Right atrium auricular region (tissue), 2 donors: ENCODE measurements at places on chromosomes 7 and 10. TPM values are rescaled to one million over a fixed set of nuclear protein-coding genes. Genes with fewer than 3 reads are reported as not detected.

CD36 gene
- 1,029 TPM for total RNA-seq

ZNF467 gene
- 11.0 TPM for total RNA-seq

- H3K27me3 ChIP-seq, result no peaks in the 10 kb centered on the region
- no peaks in the 10 kb centered on the region for H3K36me3 ChIP-seq
- no peak for DNase-seq
- no peak overlapping the region for H3K27ac ChIP-seq
- no peaks in the 10 kb centered on the region for H3K4me1 ChIP-seq
Observed at GRCh38 chr7:110065121-110065520, 1025.8 kb upstream of the LRRN3 start.

RPP30 gene
- 24.6 TPM for total RNA-seq

CYP3A7 gene
- 0.82 TPM for total RNA-seq

DNA sequence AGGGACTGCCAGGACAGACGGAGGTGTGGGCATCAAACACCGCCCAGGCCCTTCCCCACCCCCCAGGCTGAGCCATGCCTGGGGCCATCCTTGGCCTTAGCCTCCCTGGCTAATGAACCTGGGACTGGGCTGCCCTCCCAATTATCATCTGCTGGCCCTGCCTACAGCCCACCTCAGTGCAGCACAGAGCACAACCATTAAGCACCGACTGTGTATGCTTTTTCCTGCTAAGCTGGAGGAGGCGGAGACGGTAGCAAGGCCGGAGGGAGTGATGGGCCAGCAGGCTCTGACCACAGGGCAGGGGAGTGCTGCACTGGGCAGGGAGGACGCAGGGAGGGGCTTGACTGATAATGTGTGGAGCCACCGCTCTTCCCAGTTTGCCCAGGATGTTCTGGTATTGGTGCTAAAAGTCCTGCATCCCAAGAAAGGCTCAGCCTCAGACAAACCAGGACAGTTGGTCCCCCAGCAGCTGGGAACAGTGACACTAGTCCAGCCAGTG lies 72.0 kb downstream of the C10orf143 start:
- no peak overlapping the region for H3K27ac ChIP-seq
- H3K27me3 ChIP-seq, result no peaks in the 10 kb centered on the region

- peak; percentile 69 for DNase-seq
- peak overlapping the region; percentile 52 for H3K4me3 ChIP-seq
- peak overlapping the region; percentile 44 for H3K27ac ChIP-seq
Observed at GRCh38 chr7:129825209-129825970, 127.4 kb downstream of the UBE2H start.

DNA sequence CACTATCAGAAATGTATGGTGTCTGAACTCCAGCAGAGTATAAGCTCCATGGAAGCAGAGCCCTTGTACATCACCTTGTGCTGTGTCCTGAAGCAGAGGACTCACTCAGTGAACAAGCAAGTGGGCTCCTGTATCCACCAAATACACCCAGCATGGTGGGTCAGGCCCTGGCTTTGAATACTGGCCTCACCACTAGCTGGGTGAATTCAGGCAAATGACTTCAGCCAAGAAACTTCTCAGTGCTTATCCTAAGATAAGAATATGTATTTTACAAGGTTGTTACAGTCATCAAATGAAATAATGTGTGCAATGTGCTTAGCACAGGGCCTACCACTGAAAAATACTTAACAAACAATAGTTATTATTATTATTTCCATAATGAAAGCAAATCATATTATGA lies 62.6 kb downstream of the CALD1 start:
- peaks cover 42% of the 10 kb centered on the region for H3K36me3 ChIP-seq
- no peak overlapping the region for H3K4me3 ChIP-seq
- no peak for DNase-seq
- no peaks in the 10 kb centered on the region for H3K27me3 ChIP-seq
- peaks cover 59% of the 10 kb centered on the region for H3K4me1 ChIP-seq

- H3K27ac ChIP-seq, result no peak overlapping the region
- peaks cover 6% of the 10 kb centered on the region for H3K4me1 ChIP-seq
- DNase-seq, result no peak
- no peaks in the 10 kb centered on the region for H3K27me3 ChIP-seq
- no peaks in the 10 kb centered on the region for H3K36me3 ChIP-seq
Observed at GRCh38 chr10:11563936-11564335, 47.5 kb downstream of the USP6NL start.

DNA sequence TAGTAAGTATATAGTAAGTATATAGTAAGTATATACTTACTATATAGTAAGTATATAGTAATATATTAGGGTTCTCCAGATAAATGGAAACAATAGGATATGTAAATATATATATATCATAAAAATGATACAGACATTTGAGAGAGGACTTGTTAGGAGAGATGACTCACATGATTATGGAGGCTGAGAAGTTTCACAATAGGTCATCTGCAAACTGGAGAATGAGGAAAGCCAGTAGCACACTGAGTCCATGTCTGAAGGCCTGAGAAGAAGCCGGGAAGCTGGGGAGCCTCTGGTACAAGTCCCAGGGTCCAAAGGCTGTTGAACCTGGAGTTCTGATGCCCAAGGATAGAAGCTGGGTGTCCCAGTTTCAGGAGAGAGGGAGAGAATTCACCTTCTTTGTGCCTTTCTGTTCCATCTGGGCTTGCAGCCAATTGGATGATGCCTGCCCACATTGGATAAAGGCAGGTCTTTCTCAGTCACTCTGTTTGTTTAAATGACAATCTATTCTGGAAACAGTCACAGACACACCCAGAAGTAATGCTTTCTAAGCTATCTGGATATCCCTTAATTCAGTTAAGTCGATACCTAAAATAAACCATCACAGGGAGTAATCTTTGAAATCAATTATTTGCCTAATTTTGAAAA lies 205.5 kb upstream of the CDC14C start:
- H3K4me1 ChIP-seq, result no peaks in the 10 kb centered on the region
- H3K36me3 ChIP-seq, result no peaks in the 10 kb centered on the region
- no peaks in the 10 kb centered on the region for H3K27me3 ChIP-seq
- H3K27ac ChIP-seq, result no peak overlapping the region
- no peak for DNase-seq

- H3K36me3 ChIP-seq, result peaks cover 13% of the 10 kb centered on the region
- H3K27ac ChIP-seq, result peak overlapping the region; percentile 55
- H3K4me1 ChIP-seq, result no peaks in the 10 kb centered on the region
Observed at GRCh38 chr7:2787251-2787951, 56.7 kb downstream of the GNA12 start.

DNA sequence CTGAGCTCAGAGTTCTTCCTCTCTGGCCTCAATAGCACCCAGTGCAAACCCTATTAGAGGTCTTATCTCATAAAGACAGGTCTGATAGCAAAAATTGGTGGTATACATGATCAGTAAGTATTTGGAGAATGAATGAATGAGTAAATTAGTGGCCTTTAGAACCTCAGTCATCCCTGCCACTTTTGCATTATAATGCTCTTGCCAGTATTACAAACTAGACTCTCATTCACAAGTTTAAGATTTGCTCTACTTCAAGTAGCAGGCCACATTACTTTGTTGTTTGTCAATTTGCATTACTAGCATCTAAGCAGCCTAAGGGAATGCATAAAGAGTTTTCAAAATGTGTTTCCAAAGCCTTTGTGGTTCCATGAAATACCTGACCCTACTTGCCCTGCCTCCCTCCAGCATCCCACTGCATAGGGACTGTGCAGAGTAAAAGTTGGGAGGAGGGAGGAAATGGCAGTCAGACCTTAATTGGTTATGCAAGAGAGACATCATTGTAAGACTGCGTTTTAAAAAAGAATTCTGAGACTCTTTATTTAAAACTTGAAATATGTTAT lies 21.3 kb downstream of the TSPAN12 start:
- no peak overlapping the region for H3K4me3 ChIP-seq
- H3K27me3 ChIP-seq, result no peaks in the 10 kb centered on the region
- no peaks in the 10 kb centered on the region for H3K4me1 ChIP-seq

GRCh38 chr7:179209-179681 lies 13.1 kb upstream of the FAM20C start:
- no peak for DNase-seq
- peaks cover 12% of the 10 kb centered on the region for H3K4me1 ChIP-seq
- no peak overlapping the region for H3K27ac ChIP-seq
- H3K36me3 ChIP-seq, result no peaks in the 10 kb centered on the region
- H3K4me3 ChIP-seq, result no peak overlapping the region

GRCh38 chr7:22712999-22713398 lies 14.0 kb upstream of the IL6 start:
- H3K4me3 ChIP-seq, result no peak overlapping the region
- peaks cover 7% of the 10 kb centered on the region for H3K4me1 ChIP-seq
- DNase-seq, result no peak
- H3K27ac ChIP-seq, result peak overlapping the region; percentile 14
- H3K36me3 ChIP-seq, result no peaks in the 10 kb centered on the region

DNA sequence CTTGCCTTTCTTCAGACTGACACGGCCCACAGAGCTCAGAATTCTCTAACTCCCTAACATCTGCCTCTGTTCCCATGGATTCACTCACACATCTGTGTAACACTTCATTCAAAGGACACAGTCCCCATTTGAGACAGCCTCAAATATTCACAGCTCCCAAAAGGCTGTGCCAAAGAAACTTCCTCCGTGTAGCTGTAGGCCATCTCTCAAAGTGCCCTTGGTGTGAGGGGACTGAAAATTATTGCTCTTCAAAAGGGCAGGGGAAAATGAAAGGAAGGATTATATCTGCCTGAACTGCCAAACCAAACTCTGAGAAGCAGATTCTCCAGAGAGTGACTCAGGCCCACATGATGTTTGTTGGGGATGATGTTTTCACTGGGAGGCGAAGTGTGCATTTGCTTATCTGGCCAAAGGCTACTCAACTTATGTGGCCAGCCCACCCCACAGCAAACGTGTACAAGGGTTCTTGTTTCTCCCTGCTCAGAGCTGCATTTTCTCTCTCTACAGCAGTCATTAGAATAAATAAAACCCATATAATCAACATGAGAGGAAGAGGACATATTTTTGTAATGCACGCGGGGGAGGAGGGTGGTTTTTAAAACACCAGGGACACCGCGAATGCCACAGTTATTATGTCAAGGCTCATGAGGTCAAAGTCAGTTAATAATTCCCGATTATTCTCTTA lies 302.4 kb upstream of the NFE2L3 start:
- peaks cover 8% of the 10 kb centered on the region for H3K27me3 ChIP-seq
- H3K36me3 ChIP-seq, result no peaks in the 10 kb centered on the region

DNA sequence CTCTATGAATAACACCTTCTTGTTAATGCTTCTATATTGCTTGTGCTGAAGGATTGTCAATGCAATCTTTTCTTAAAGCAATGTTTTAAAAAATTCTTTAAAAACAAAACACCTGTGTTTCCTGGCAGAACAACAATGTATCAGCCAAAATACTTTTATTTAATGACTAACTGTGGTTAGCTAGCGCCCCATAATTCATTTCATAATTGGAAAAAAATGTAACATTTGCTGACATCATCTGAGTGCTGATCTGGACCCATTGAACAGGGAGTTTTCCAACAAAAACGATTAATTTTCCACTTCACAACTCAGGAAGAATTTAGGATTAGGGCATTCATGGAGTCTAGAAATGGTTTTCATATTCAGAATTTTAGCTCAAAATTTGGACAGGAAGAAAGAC lies 137.6 kb upstream of the CDK6 start:
- no peak for DNase-seq
- no peaks in the 10 kb centered on the region for H3K36me3 ChIP-seq
- no peaks in the 10 kb centered on the region for H3K4me1 ChIP-seq
- H3K27ac ChIP-seq, result no peak overlapping the region

DNA sequence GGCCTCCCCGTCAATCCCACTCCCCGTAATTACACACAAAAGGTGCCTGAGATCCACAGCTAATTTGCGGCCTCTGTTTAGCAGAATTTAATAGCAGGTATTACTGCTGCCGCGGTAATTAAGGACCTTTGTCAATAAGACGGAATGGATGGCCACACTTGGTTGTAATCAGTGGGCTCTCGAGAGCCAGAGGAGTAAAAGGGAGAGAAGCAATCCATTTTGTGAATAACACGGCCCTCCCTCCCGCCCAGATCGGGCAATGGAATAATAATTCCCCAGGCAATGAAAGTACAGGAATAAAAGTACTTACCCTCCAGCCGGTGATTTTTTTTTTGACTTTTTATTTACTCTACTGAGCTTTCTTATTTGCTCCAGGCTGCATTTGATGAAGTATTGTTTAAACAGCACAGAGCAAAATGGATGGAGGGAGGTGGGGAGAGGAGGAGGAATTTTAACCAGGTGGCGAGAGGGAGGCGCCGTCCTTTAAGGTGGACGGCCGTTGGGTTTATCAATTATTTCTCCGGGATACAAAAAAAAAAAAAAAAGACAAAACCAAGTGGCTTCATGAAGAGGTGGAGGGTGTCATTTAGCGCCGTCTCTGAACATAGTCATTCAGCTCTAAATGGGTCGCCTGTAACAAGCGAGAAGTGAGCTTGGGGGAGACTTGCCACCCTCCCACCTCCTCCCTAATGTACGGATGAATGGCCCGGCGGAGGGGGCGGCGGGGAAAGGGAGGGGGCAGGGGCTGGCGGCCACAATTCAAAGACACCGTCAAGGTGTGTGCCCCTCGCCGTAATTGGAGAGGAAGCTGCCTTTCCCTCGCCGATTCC lies 120.3 kb downstream of the BUB3 start:
- H3K27ac ChIP-seq, result no peak overlapping the region
- no peaks in the 10 kb centered on the region for H3K27me3 ChIP-seq
- no peaks in the 10 kb centered on the region for H3K36me3 ChIP-seq
- H3K4me3 ChIP-seq, result no peak overlapping the region
- no peak for DNase-seq
- no peaks in the 10 kb centered on the region for H3K4me1 ChIP-seq

ASCC1 gene
- 37.0 TPM for total RNA-seq

GRCh38 chr7:15204421-15204820 lies 301.9 kb upstream of the DGKB start:
- no peak for DNase-seq
- H3K36me3 ChIP-seq, result no peaks in the 10 kb centered on the region
- H3K27ac ChIP-seq, result no peak overlapping the region
- H3K27me3 ChIP-seq, result no peaks in the 10 kb centered on the region
- no peaks in the 10 kb centered on the region for H3K4me1 ChIP-seq

GRCh38 chr10:14195433-14195832 lies 135.3 kb downstream of the FRMD4A start:
- no peaks in the 10 kb centered on the region for H3K4me1 ChIP-seq
- no peaks in the 10 kb centered on the region for H3K27me3 ChIP-seq
- no peak overlapping the region for H3K4me3 ChIP-seq
- no peak for DNase-seq
- H3K27ac ChIP-seq, result no peak overlapping the region

GRM3 gene
- total RNA-seq, result not detected

STEAP2 gene
- 26.7 TPM for total RNA-seq

UCMA gene
- total RNA-seq, result not detected

CYP2C19 gene
- not detected for total RNA-seq

NAPEPLD gene
- 8.1 TPM for total RNA-seq

CTNNA3 gene
- 20.3 TPM for total RNA-seq

KLHDC10 gene
- 19.1 TPM for total RNA-seq

CFAP43 gene
- 0.12 TPM for total RNA-seq

SLC13A1 gene
- not detected for total RNA-seq

GRCh38 chr7:128846781-128847444 lies 15.7 kb upstream of the ATP6V1F start:
- DNase-seq, result no peak
- H3K4me3 ChIP-seq, result no peak overlapping the region
- H3K36me3 ChIP-seq, result peaks cover 99% of the 10 kb centered on the region
- H3K4me1 ChIP-seq, result no peaks in the 10 kb centered on the region
- H3K27me3 ChIP-seq, result no peaks in the 10 kb centered on the region
- no peak overlapping the region for H3K27ac ChIP-seq

CRYGN gene
- total RNA-seq, result not detected

GRCh38 chr7:79610313-79610712 lies 156.8 kb upstream of the MAGI2 start:
- DNase-seq, result no peak
- no peaks in the 10 kb centered on the region for H3K36me3 ChIP-seq
- H3K4me3 ChIP-seq, result no peak overlapping the region
- no peaks in the 10 kb centered on the region for H3K27me3 ChIP-seq
- peaks cover 6% of the 10 kb centered on the region for H3K4me1 ChIP-seq

CDHR1 gene
- total RNA-seq, result 0.55 TPM
